ENCODE measurements at places on chromosomes 3 and 15.

GRCh38 chr3:195182470-195182795 lies 88.5 kb downstream of the XXYLT1 start:
- no peak for DNase-seq

GRCh38 chr3:45929042-45929679 lies 14.1 kb upstream of the CXCR6 start:
- DNase-seq: peak; percentile 46

- no peak for DNase-seq
Measured at GRCh38 chr3:158102242-158103080, 3.8 kb downstream of the SHOX2 start.

DNA sequence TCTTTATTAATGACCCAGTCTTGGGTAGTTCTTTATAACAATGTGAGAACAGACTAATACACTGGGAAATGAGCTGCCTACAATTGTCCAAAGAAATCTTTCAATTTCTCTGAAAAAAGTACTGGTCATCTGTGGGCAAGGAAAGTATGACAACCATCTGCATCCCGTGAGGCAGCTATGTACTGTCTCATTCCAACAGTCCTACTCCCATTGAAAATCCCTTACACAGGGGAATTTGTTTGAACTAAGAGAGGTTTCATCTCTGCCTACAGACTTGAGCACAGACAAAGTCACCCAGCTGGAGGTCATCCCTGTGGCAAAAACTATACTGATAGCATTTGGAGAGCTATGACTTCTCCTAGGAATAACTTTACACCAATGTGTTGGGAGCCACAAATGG lies 27.1 kb downstream of the SHC4 start:
- no peak for DNase-seq

DNA sequence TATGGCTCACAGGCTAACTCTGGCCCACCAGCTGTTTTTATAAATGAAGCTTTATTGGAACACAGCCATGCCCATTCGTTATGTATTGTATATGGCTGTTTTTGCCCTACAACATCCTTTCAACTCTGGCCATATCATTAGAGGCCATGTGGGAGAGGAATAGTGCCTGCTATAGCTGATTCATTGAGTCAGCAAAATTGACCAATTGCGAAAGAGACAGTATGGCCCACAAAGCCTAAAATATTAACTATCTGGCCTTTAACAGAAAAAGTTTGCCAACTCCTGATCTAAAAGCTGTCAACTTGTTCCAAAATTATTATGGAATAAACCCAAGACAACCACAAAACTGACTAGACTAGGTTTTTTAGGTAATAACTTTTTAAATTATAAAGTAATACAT lies 1.4 kb downstream of the NR1I2 start:
- DNase-seq: no peak
